ENCODE measurements at places on chromosomes 2 and 18.

DNA sequence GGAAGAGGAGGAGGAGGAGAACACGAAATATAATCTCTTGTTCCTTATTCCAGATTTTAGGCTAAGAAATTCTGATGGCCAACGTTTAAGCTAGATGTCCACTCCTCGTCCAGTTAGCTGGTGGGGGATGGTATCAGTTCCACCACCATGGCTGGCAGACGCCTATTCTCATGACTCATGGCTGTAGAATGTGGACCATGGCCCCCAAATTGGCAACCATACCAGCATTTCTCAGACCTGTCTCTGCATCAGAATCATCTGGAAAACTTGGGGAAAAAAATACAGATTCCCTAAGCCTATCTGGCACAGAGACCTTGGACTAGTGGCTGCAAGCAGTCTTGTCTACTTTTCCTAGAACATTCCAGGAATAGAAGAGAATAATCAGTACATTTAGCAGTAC is 267.7 kb upstream of the SIX2 start:
- DNase-seq: no peak

- DNase-seq: no peak
Measured at GRCh38 chr18:70577023-70577420, 288.2 kb downstream of the SOCS6 start.

GRCh38 chr18:11074889-11075288 is 74.5 kb downstream of the PIEZO2 start:
- no peak for DNase-seq

GRCh38 chr18:70840649-70841048 is 551.8 kb downstream of the SOCS6 start:
- DNase-seq: no peak

GRCh38 chr2:102749938-102750337 is 11.9 kb upstream of the TMEM182 start:
- no peak for DNase-seq

- DNase-seq: no peak
Measured at GRCh38 chr2:170121689-170122088, 56.3 kb upstream of the MYO3B start.

GRCh38 chr2:133711201-133711600 is 142.9 kb upstream of the NCKAP5 start:
- no peak for DNase-seq

DNA sequence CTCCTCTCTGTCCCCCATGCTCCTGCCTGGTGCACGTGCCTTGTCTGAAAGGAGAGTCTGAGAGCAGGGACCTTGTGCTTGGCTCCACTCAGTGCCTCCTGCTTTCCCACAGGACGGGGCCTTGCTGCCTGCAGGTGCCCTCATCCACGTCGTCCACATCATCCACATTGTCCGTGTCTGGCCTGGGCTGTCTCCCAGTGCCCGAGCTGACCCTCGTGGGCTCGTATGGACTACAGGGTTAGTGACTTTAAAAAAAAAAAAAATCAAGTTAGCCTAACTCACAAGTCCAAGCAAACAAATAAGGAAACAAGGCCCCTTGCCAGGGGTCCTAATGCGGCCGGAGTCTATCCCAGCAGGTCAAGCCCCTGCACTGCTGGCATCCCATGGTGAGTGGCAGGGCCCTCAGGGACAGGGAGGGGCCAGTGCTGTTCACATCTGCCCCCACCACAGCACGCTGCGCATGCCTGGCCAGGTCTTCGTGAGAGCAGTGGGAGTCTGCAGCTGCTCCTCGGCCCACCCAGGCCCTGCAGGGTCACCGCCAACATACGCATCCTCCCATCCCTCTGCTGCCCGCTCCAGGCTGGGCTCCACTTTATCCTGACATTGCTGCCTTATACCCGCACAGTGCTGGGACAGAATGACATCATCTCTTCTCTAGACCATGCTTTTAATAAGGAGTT is 232.6 kb downstream of the NDUFA10 start:
- no peak for DNase-seq

- DNase-seq: no peak
Measured at GRCh38 chr2:241393524-241394196, 37.6 kb downstream of the FARP2 start.

GRCh38 chr2:137093116-137093515 is 327.8 kb downstream of the THSD7B start:
- no peak for DNase-seq

DNA sequence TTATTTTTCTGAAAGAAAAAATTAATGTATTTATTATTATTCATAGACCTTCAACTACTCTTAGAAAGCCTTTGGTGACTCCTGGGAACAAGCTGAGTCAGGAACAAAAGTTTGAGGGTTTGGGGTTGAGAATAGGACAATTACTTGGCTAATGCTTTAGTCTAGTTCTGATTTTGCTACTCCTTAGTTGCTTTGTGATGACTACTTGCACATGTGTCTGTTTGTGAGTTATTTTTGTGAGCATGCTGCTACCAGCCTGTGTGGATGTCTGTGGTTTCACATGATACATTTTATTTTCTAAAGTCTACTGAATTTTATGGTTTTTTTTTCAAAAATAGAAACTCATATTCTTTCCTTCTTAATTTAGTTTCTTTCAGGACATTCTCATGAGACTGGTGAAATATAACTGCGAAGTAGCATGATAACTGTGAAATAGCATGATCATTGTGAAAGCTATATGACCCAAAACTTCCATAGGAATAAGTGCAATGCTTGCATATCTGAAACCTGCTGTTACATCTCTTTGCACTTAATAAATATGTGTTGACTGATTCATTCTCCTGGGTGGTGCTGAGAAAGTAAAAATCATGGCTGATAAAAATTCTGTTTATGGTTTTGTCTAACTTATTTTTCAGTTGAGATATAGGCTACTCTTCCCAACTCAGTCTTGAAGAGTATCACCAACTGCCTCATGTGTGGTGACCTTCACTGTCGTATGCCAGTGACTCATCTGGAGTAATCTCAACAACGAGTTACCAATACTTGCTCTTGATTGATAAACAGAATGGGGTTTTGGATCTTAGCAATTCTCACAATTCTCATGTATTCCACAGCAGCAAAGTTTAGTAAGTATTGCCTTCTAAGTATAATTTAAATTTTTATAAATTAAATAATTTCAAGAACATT is 17.9 kb upstream of the IL18R1 start:
- no peak for DNase-seq

DNA sequence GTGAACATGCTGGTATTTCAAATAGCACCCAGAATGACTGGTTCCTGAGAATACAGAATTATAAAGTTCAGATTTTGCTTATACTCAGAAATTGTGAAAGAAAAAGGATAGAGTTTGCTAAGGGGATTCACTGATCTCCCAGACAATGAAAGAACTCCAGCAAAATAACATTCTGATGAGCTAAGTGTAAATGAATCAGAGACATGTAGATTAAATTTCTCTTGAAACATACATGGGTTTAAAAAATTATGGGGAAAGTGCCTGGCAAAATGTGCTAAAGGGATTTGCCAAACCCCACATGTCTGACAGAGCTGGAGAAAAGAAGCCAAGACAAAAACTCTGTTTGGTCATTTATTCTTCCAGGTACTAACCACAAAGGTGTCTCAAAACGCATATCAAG is 116.3 kb downstream of the FTCDNL1 start:
- DNase-seq: no peak

- DNase-seq: no peak
Measured at GRCh38 chr2:180366481-180366880, 359.4 kb upstream of the CWC22 start.

DNA sequence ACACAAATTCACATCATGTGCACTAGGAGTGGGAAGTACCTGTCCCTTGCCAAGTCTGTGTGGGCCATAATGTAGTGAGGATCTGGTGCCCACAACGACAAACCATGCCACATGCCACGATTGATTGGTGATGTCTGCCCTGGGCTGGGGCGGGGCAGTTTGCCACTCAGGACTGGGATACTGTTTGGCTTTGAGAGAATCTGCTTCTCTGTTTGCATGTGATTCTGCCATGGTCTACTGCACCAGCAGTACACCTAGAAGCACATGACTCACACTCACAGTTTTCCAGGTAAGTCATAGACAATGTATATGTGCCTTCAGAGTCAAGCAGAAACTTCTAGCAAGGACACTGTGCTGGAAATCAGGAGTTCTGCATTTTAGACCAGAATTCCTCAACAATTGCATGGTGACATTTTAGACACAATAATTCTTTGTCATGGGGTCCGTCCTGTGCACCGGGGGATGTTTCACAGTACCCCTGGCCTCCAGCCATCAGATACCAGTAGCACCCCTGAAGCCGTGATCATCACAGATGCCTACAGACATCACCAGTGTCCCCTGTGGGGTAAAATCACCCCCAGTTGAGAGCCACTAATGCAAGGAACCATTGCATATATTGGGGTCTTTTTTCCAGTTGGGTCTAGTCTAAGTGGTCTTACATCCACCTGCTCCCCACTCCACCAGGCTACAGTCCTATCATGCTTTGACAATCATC is 278.3 kb downstream of the EIPR1 start:
- no peak for DNase-seq

DNA sequence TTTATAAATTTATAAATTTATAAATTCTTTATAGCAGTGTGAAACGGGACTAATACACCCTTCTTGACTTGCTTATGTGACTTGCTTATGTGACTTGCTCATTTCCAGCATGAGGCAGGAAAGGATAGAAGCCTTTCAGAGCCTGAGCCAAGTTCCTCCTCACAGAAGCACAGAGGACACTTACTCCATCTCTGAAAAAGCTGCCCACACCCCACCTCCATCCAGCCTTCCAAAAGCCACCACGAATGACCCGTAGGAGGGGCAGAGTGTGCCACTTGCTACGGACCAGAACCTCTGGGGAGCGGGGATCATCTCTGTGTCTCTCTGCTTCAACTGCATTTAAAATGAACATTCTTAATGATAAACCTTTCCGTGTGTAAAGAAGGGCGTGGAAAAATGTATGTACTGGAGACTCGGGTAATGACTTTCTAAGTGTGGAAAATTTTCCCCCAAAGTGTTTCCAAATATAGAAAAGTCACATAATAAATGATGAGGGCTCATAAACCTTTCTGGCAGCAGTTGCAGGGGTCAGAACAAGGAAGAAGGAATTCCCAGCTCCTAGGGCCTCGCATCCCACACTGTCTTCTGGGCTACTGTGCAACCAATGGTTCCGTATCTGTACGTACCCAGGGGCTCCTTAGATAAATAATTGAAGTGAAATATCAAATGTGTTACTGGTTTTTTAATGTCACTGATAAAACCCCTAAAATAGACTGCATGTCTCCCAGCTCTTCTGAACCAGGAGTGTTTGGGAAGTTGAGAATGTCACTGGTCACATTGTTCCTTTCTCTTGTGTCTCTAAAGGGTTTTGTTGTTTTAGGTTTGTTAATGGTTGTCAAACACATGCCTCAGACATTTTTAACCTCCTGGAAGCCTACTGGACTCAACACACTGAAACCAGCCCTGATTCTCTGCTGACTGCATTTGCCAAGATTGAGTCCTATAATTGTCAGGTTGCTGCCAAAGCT is 104.5 kb upstream of the LTBP1 start:
- DNase-seq: no peak

- no peak for DNase-seq
Measured at GRCh38 chr2:69983392-69983966, 22.0 kb upstream of the ASPRV1 start.

- DNase-seq: no peak
Measured at GRCh38 chr2:99150706-99151105, 4.0 kb downstream of the TSGA10 start.

DNA sequence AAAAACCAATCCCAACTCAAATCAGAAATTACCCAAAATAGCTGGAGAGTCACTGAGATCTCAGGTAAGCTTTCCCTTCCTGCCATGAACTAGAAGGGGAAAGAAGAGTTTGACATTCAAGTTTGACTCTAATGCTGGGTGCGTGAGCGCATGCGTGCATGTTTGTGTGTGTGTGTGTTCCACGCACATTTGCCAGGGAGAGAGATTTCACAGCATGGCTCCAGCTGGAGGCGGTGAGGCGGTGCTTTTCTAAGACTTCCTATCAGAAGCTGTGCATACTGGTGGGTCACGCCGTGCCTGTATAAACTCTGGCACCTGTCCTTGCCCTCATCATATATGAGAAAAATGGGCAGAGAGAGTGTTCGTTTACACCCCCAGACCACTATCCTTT is 116.2 kb downstream of the MSH2 start:
- no peak for DNase-seq

DNA sequence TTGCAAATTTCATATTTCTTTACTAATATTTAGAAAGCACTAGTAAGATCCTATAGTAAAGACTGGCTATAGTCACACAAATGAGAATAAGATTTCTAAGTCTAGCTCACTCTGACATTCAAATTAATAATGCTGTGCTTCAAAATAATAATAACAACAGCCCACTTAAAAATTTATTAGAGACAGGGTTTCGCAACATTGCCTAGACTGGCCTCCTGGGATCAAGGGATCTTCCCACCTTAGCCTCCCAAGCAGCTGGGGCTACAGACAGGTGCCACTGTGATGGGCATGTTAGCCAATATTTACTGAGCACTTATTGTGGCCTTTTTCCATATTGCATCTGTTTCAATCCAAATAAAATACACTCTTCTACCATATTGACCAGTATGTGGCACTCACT is 96.1 kb downstream of the PIEZO2 start:
- DNase-seq: no peak

GRCh38 chr18:74773171-74773624 is 175.5 kb downstream of the ZNF407 start:
- DNase-seq: no peak

DNA sequence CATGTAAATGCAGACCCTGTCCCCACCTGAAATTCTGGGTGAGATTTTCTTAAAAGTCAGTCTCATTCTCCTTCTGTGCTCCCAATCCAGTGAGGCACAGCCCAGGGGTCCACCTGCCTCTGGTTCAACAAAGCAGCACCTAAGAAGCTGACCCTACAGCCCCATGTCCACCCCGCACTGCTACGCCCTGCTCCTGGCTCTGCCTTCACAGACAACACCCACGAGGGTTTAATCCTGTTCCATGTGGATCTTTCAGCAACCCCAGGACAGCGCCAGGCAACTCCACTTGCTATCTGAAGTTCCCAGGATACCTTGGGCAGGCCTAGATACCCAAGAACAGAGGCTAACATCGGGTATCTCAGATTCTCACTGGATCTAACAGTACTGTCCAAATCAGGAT is 44.9 kb downstream of the HDLBP start:
- DNase-seq: no peak

DNA sequence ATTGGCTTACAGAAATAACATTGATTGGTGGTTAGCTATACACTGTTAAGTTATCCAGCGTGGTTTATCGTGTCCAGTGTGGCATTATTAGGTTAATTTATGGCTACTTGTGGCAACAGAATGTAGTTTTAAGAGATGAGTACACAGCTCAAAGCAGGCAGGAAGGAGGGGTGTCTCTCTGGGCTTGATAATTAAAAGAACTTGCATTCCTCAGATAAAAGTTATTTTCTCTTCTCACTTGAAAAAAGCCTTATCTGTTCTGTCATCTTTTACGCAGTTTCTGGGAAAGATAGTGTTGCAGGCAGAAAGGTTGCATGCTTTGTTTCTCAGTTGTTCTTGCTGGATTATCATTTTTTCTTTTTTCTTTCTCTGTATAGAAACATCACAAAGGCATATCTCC is 154.4 kb upstream of the COL3A1 start:
- DNase-seq: no peak

- no peak for DNase-seq
Measured at GRCh38 chr2:195049372-195050031, 607.5 kb upstream of the SLC39A10 start.

GRCh38 chr18:44912740-44913478 is 232.2 kb downstream of the SETBP1 start:
- DNase-seq: no peak
